ENCODE measurements at places on chromosomes 11 and 22. TPM values are rescaled to one million over a fixed set of nuclear protein-coding genes. Genes with fewer than 3 reads are reported as not detected.

The TEX54 gene
- not detected for total RNA-seq

The FREY1 gene
- total RNA-seq: 0.34 TPM

The CELSR1 gene
- total RNA-seq: 14.8 TPM

The SLC22A12 gene
- not detected for total RNA-seq

The RCOR2 gene
- total RNA-seq: under 0.01 TPM

The PPFIA1 gene
- total RNA-seq: 93.0 TPM

The CHCHD10 gene
- total RNA-seq: 2.8 TPM

The CRYBB2 gene
- total RNA-seq: not detected

The SLC6A5 gene
- total RNA-seq: not detected

The ZP1 gene
- total RNA-seq: not detected

The MPZL2 gene
- 0.46 TPM for total RNA-seq

The ART1 gene
- total RNA-seq: not detected

The SMIM35 gene
- total RNA-seq: not detected

The ACTN3 gene
- not detected for total RNA-seq

The GAS2L1 gene
- 17.6 TPM for total RNA-seq

The LAYN gene
- total RNA-seq: 22.9 TPM

The MMP13 gene
- not detected for total RNA-seq

The SMTNL1 gene
- not detected for total RNA-seq

The GPR83 gene
- total RNA-seq: not detected

The LRRC56 gene
- 1.1 TPM for total RNA-seq

The CST6 gene
- not detected for total RNA-seq

The OR5AL1 gene
- total RNA-seq: not detected
